GM13977 (cell line): ENCODE measurements at places on chromosomes 2 and 18.
A peak's percentile ranks its signal among the peaks of the same experiment; 100 is the strongest.

DNA sequence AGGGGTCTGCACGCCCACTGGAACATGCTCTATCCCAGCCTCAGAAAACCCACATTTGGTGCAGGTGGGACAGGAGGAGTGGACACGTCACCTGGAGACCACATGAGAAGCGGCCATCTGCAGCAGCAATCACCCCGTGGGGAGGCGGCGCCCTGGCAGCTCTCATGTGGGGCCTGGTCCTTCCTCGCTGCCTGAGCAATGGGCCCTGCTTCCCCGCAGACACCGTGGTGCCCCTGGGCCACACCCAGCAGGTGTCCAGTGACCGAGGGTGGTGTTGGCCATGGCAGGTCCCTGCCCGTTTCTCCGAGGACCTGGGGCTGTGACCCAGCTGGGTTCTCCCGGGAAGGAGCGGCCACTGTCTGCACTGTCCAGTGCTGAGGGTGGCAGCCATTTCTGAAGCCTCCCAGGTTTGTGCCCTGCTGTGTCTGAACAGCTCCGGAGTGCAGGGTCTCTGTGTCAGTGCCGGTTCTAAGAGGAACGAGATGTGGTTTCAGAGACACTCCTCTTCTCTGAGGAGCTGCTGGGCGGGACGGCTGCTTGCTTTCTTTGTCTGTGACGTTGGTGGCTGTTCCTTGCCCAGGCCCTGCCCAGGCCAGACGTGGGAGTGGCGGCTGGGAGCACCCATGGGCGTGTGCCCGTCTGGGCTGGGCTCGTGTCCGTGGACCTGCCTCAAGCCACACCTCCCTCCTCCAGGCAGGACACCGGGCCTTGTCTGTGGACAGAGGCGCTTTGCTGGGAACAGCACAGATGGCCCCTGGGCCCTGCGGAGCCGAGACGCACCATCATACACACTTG lies 44.8 kb downstream of the NFATC1 start:
- DNase-seq: no peak

GRCh38 chr2:113169002-113169530 lies 4.7 kb upstream of the PSD4 start:
- DNase-seq: peak; percentile 58

- no peak for DNase-seq
Measured at GRCh38 chr2:10781746-10782145, 30.8 kb downstream of the PDIA6 start.

GRCh38 chr18:63758615-63759240 lies 16.5 kb upstream of the SERPINB7 start:
- DNase-seq: no peak

DNA sequence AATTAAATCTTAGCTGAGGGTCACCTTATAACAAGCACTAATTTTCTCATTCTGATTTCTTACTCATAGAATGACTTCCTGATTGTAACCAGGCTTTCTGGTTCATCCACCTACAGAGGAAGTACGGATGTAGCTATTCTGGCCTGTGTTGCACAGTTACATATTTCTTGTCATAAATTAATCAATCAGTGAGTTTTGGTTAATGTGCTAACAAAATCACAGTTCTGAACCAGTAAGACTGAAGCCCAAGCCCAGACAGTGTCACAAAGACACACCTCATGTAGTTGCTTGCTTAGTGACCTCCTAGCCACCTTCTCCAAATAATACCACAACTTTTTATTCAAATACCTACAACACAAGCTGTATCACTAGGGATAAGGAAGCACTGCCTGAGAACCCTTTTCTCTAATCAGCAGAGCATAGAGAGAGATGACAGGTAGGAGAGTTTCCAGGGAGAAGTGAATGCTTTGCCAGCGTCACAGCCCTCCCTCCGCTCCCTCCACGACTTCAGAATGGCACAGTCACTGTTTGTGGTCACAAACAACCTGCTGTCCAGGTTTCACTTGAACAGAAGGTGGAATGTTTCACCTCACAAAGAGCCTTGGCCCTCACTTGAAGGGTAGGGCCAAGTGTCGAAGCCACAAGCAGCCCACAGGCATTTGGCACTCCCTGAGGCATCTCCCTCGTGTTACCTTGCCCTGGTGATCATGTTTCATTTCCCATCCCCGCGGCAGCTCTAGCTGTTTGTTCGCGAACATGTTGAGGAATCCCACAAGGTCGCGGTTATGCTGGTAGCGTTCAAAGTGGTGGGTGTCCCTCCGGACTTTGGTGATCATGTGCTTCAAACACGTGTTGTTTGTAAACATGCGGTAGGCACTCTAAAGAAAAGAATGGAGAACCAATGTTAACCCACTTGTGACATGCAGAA lies 120.8 kb upstream of the STK17B start:
- no peak for DNase-seq

DNA sequence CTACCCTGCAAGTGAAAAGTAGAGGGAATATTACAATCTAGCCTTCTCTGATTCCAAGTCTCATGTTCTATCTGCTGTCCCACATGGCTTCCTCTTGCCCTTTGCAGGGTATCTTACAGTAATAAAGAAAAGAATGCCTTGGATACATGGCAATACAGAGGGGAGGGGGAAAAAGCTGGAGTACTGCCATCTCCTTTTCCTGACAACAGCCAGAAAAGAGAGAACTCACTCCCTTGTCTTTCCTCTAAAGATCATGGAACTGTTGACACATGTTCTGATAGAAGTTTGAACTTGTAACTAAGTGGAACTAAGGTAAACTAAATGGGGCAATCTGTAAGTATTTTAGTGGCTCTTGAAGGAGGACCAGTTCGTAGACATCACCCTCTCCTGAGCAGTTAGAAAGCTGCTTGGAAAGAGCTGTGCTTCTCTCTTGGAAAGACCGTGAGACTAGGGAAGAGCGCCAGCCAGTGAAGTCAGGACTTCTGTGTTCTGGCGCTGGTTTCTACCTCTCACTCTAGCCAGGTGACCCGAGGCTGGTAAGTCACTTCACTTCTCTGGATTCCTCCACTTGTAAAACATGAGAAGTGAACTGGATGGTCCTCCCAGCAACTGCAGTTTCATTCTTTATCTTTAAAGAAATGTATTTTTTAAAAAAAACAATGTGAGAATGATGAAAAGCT lies 242.3 kb upstream of the FOSL2 start:
- no peak for DNase-seq

GRCh38 chr18:44835703-44836102 lies 155.0 kb downstream of the SETBP1 start:
- no peak for DNase-seq

DNA sequence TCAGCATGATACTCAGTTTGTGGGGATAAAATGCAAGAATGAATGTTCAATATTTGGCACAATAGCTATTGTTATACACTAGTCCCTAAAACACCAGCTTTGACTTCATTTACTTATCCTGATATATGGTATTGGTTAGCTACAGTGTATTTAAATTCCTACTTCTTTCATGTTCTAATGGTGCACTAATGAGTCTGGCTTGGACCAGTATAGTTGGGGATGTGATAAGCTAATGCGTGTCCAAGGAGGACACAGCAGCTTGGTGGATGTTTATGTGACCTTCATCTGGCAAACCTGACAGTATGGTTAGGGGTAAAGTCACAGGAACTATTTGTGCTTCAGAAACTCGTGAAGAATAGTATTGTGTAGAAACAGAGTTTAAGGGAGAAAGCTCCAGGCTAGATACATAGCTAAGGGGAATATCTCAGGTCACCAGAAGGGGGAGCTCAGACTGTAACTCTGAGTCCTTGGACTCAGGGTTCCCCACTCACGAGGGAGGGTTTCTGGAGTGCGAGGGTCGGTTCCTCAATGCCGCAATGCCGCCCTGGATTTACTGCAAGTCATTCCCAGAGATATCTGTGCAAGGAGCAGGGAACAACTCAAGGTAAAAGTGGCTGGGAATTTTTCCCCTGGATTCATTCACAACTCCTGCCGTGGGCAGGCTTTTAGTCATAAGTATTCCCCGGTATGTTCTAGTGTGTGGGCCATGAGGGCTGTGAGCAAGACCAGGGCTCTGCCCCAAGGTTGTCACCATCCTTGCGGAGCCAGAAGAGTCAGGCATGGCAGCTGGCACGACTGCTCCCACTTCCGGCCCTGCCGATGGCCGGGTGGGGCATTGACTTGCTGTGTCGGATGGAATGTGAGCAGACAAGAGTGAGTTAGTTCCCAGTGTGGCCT lies 14.5 kb downstream of the IL1R2 start:
- peak; percentile 60 for DNase-seq

- DNase-seq: no peak
Measured at GRCh38 chr2:40128796-40129195, 323.1 kb downstream of the SLC8A1 start.

- no peak for DNase-seq
Measured at GRCh38 chr2:137813176-137813575, 151.1 kb upstream of the HNMT start.

DNA sequence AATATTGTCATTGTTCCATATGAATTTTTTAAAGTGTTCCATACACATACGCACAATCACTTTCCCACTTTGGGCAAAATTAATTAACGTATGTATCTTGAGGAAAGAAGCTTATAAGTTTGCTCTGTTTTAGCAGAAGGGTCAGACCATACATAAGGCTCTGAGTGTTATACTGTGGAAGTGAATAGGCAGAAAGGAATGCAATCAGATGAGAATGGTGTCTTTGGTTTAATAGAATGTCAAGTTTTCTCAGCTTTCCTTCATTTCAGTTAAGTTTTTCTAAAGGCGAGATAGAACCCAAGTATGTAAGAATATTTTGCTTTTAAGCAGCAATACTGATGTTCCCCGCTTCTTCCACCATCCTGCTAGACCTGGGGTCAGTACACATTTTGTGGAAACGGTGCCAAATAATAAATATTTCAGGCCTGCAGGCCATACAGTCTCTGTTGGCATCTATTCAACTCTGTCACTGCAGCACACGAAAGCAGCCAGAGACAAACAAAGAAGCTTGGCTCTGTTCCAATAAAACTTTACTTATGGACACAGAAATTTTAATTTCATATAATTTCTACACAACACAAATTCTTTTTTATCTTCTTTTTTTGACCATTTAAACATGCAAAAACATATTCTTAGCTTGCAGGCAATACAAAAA lies 100.6 kb downstream of the UPP2 start:
- no peak for DNase-seq

DNA sequence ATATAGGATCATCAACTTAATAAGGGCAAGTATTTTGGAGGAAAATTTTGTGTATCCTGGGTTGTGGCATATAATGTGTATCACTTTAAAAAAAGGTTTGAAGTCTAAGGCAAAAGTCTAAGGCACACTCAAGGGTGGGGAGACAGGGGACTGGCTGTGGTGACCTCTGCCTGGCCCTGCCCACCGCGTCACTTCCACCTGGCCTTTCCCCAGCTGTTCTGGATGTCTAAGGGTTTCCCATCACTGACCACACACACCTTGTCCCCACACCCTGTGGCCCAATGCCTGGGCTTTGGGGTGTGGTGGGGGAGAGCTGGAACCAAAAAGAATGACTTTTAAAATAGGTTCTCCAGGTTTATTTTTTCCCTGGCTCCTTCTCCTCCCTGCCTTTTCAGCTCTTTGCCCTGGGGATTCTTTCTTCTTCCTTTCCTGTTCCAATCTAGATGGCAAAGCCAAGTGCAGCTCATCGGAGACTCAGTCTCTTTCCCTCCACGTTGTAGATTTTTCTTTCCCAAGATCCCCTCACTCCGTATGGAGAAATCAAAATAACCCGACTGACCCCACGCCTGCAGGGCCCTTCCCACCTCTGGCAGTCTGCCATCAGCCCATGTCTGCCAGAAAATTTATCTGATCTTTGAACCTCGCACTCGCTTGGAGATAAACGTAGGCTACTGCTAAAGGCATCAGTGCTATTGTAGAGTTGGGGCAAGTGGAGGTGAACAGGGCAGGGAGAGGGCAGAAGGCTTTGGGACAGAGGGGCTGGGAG lies 257.2 kb downstream of the DYSF start:
- no peak for DNase-seq

GRCh38 chr2:69660637-69661036 lies 17.1 kb upstream of the AAK1 start:
- DNase-seq: no peak

GRCh38 chr18:8367217-8367988 lies 241.8 kb upstream of the RAB12 start:
- peak; percentile 51 for DNase-seq

DNA sequence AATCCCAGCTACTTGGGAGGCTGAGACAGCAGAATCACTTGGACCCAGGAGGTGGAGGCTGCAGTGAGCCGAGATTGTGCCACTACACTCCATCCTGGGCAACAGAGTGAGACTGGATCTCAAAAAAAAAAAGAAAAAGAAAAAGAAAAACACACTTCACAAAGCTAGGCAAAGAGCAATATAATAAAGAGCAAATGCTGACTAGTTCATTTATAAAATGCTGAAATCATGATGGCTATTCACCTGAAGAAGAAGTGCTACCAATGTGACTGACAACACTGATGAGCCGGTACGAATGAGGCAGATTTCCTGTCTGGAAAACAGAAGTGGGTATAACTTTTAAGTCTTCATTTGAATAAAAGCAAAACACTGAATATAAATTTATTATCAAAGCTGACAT lies 37.9 kb downstream of the VIL1 start:
- DNase-seq: no peak

DNA sequence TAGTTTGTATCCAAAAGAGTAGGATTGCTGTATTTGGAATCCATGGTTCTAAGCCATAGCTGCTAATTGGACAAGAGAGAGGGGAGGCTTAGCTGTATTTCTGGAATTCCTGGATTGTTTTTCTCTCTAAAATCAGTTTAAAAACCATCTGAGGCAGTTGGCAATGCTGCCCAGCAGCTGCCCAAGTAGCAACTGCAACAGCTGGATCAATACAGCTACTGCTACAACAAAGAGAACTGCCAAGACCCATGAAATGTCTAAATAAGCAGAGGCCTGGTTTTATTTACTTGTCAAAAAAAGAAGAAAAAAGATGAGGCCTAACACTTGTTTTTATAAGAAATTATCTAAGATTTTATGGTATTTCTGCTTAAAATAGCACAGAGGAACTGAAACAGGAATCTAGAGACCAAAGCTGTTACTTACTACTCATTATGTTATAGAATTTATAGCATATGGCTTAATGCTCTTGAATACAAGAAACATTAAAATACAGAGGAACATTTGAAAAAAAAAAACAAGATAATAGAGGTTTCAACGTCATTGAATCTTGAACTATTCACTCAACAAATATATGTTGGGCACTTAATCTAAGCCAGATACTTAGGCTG lies 39.1 kb downstream of the TMEFF2 start:
- DNase-seq: no peak

DNA sequence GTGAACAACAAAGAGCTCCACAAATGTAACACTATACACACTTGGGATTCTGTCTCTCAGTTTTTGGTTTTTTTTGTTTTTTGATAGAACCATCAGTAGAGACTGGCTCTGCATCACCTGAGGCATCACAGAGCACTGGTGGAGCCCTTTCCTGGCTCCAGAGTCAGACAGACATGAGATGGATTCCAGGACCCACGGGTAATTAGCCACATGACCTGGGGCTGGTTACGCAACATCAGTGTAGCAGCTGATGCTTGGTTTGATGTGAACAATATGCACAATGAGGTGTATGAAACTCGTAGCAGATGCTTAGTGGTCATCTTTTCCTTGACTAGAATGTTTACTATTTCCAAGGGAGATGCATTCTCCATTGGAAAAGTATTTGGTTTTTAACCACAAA lies 40.7 kb downstream of the CMPK2 start:
- DNase-seq: no peak

- no peak for DNase-seq
Measured at GRCh38 chr18:45589356-45590035, 25.8 kb upstream of the SLC14A2 start.
